ENCODE measurements at places on chromosomes 3 and 15.

GRCh38 chr15:73004462-73004861 lies 47.8 kb upstream of the NEO1 start:
- DNase-seq: no peak

DNA sequence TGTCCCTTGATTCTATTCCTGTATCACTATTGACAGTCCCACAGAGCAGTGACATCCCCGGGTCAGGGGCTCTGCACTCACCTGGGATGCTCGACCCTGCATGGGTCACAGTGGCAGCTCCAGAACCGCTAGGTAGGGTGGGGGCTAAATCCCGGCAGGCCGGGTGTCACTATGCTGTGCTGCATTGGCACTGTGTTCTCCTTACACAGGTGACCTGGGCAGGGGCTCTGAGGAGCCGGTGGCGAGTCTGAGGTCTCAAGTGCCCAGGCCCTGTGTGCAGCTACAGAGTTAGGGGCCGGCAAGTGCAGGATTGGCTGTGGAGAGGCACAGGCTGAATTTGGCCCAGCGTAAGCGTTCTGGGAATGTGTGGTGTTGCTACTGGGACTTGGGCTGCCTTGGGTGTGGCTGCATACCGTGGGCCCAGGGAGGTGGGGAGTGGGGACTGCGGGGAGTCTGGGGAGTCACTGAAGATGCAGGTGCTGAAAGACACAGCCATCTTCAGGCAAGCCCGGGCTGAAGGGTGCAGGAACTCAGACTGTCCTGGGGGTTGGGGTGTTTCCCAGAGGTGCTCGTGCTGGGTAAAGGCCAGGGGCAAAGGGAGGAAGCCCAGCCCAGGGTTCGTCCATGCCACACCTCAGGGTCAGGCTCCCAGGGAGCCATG lies 102.6 kb upstream of the PRR20G start:
- DNase-seq: no peak

DNA sequence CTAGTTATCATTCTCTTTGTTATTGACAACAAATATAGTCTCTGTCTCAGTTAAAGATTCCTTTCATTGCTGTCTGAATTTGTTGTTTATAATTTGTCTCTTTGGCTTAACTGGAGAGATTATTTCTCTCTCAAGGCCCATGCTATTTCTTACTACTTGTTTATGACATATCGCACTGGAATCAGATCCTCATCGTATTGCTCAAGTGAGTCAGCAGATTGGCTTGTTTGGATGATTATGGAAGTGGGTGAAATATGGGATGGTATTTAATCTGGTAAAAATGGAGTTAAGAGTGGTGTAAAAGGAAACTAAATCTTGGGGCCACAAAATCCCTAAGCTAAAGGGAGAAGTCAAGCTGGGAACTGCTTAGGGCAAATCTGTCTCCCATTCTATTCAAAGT lies 613.1 kb downstream of the SI start:
- no peak for DNase-seq

DNA sequence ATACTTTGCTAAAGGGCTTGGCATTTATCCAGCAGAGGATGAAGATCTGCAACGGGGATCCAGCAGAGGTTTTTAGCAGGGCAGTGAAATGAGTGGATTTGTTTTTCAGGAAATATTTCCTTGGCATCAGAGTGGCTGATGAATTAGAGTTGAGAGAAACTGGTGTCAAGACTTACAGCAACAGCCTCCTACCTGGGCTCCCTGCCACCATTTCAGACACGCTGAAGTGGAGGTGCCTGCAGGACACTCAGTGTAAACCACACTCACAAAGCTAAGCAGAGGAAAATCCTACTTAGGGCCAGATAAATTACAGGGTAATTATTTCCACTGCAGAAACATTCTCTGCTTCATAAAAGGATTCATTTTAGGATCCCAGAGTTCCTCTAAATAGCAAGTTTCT lies 519.7 kb downstream of the FGF12 start:
- no peak for DNase-seq

- no peak for DNase-seq
Measured at GRCh38 chr3:69761896-69762767, 22.9 kb downstream of the MITF start.

DNA sequence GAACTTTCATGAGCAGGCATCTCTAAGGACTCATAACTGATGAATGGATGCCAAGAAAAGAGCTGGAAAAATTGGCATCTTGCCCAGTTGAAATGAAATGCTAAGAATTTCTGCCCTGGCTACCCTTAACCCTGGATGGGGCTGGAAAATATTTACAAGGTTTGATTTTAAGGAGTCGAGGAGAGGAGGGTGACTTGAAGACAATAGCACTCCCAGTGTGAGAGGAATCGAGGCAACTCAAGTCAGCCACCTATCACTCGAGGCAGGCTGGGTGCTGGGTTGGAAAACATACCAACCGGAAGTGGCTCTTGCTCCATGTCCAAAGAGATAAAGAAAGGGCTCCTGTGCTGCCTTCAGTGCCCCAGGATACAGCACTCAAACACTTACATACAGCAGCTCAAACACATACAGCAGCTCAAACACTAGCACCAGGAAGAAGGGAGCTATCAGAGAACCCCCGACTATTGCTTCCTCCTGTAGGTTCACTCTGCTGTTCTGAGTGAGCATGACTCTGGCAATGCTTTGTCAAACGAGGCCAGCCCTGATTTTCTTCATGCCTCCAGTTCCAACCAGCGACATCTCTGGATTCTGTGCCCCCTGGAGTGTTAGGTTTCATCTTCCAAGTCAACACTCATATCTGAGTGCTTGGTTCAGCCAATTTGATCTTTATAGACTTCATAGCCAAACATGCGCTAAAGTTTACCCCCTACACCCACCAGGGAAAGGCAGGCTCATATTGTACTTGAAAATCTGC lies 4.9 kb downstream of the PRICKLE2 start:
- no peak for DNase-seq

- no peak for DNase-seq
Measured at GRCh38 chr3:170419557-170420087, 954 bp downstream of the CLDN11 start.

- no peak for DNase-seq
Measured at GRCh38 chr3:95670765-95671164, 1143.6 kb upstream of the EPHA6 start.

- no peak for DNase-seq
Measured at GRCh38 chr15:70892912-70893560, 410 bp downstream of the LRRC49 start.

DNA sequence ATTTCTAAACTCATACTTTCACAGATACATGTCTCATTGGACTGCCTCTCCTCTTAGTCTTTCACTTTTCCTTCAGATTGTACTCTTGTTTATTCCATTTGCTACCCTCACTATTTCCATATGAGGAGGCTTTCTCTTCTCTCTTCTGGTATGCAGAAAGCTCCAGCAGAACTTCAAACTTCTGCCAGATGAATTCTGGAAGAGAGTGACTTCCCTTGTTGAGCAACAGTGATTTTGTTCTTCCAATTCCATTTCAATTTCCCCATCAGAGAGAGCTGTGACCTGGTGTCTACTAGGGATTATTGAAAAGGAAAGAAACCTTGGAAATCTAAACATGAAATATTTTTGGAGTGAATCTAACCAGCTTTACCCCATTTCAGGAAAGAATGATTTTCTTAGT lies 523.2 kb upstream of the ZNF717 start:
- no peak for DNase-seq

GRCh38 chr3:15771444-15771843 lies 26.3 kb downstream of the ANKRD28 start:
- DNase-seq: no peak

- DNase-seq: no peak
Measured at GRCh38 chr3:64730681-64731080, 42.9 kb upstream of the ADAMTS9 start.

DNA sequence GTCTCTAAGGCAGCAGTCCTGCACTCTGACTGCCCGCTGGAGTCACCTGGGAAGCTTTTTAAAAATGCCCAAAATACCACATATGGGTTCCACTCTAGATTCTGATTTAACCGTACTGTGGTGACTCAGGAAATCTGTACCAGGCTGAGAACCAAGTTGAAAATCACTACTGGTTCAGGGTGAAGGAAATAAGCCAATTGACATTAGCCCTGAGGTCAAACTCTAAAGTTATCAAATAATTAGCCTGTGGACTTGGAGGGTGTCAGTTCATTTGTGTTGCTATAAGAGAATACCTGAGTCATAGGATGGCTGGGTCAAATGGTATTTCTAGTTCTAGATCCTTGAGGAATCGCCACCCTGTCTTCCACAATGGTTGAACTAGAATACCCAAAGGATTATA lies 321.7 kb upstream of the ROPN1 start:
- DNase-seq: no peak

GRCh38 chr3:47916696-47917095 lies 99.5 kb downstream of the MAP4 start:
- DNase-seq: no peak

GRCh38 chr3:8363200-8363599 lies 138.4 kb upstream of the LMCD1 start:
- no peak for DNase-seq

DNA sequence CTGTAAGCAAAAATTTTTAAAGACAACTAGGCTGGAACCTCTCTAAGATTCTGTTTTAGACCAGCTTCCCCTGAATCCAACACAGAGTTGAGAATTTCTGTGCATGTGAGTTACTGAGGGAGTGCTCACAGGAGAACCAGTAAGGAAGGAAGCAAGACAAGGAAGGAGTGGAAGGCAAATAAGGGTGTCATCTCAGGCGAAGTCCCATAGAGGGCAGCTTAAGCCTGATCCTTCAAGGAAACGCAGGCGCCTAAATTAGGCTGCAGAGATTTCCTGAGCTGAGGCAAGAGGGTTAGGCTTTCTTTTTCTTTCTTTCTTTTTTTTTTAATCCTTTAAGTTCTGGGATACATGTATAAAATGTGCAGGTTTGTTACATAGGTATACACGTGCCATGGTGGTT lies 36.2 kb upstream of the COL6A6 start:
- no peak for DNase-seq

DNA sequence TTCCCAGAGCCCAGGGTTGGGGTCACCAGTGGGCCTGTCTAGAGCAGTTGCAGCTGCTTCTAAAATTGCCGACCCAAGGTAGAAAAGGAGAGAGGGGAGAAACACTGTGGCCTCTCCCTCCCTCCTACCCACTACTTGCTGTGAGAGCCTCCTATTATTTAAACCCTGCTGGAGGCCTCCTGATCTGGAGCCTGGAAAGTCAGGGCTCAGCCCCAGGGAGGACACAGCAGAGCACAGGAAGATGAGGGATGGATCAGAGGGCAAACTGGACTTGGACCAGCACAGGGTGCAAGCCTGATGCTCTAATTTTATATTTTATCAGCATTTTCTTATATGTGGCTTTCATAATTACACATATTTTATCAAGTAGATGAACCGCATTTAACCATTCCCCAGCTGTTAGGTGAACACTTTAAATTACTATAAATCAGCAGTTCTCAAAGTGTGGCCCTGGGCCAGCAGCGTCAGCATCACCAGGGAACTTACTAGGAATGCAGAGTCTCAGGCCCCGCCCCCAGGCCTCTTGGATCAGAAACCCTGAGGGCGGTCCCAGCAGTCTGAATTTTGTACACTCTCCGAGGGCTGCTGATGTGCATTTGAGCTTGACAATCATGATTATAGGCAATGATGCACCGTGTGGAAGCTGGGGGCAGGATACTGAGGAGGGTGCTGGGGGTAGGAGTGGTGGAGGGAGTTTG lies 26.7 kb downstream of the SMAD3 start:
- no peak for DNase-seq

GRCh38 chr15:62515696-62516395 lies 350.8 kb upstream of the C2CD4B start:
- no peak for DNase-seq

GRCh38 chr15:98408231-98408630 lies 240.1 kb upstream of the IGF1R start:
- no peak for DNase-seq

- no peak for DNase-seq
Measured at GRCh38 chr3:122942239-122942638, 85.3 kb downstream of the SEMA5B start.

DNA sequence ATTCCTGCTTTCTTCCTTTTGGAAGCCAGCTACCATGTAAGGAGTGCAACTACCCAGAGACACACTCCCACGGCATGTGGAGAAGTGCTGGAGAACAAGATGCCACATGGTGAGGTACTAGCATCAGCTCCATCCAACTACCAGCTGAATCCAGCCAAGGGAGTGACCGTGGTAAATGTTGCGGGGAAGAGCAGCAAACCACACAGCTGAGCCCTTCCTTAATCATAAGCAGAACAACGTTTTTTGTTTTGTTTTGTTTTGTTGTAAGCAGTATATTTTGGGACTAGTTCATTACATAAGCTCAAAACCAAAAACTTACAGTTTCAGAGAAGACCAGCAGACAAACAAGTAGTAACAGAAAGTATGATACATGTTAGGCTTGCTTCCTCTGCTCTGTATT lies 212.6 kb upstream of the ATP10A start:
- no peak for DNase-seq

DNA sequence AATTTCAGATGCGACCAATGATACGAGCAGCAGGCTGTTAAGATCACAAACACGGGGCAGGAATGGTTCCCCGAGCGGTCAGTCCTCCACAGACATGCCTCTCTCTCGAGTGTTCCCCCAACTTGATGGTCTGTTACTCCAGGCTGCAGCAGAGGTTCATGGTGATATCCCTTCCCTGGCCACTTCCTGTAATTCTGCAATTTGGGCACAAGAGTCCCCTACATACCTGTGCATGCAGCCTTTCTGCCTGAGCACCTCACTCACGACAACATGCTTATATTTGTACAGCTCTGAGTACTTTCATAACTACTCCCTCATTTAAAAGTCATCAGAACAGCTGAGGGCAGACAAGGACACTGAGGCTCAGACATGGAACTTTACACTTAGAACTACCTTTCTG lies 408.1 kb upstream of the NR2F2 start:
- DNase-seq: no peak

DNA sequence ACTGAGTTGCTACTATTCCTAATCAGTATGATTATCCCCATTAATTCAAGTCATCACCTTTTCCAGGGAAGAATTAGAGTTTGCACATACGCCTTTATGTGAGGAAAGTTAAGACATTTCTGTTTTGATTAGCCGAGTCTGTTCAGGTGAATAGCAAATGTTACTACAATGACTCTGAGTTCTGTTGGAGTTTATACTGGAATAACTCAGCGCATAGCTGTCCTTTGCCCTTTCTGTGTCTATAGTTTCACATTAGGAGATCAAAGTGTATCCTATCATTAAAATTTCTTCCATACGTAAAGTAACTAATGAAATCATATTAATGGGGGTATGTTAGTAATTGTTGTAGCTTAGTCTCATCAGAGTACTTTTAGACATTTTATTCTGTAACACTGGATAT lies 4.9 kb downstream of the RAB8B start:
- DNase-seq: no peak

DNA sequence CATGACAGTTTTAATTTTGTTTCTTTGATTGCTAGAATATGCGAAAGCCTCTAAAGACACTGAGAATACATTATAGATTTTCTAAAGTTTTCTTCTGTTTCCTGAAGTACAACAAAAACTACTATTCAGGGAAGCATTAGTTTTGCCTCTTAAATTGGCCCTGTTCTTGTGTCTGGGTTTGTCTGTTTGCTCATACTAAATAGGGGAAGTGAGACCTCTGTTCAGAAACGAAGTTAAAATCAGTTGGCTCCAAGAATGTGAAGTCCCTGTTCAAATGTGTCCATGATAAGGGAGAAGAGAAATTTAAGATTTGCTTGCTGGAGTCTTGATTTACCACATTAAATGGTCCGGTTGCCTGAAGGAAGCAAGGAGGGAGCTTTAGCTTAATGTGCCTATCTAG lies 327.3 kb upstream of the GBE1 start:
- DNase-seq: no peak

Measured in CD8-positive, alpha-beta T cell (primary cell).